ENCODE measurements at places on chromosomes 11 and 22.

- no peak for DNase-seq
Observed at GRCh38 chr22:44666207-44666585, 35.8 kb upstream of the PRR5 start.

DNA sequence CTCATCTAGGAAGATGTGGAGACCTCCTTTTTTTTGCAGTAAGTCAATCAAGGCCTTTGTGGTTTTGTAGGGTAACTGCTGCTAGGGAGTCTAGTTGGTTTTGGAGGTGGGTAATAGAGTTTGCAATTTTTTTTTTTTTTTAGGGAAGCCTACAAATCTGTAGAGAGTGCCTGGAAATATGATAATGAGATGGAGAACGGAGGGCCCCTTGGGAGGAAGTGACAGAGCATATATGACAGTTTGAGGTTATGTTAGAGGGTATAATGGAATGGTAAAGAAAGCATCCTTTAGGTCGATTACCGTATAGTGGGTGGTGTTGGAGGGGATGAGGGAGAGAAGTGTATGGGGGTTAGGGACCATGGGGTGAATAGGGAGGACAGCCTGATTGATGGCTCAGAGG lies 98.3 kb downstream of the ELP4 start:
- DNase-seq: no peak

GRCh38 chr11:74388678-74389327 lies 9.4 kb downstream of the PGM2L1 start:
- DNase-seq: peak; percentile 78

DNA sequence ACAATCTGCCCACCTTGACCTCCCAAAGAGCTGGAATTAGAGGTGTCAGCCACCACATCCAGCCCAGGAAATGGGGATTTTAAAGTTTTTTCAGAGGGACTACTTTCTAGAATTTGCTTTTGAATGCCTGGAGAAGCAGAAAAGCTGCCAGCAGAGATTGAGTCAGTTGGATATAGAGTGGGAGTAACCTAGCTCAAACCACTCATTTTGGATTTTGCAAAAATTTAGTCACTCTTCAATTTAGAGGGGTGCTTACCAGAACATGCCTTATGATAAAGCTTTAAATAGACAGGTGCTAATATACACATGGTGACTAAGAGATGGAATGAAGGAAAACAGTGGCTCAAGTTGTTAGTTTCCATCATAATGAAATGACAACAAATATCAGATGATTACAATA lies 26.5 kb upstream of the PSMA1 start:
- no peak for DNase-seq

GRCh38 chr11:75571625-75572024 lies 9.6 kb downstream of the SERPINH1 start:
- no peak for DNase-seq

GRCh38 chr11:118569670-118570069 lies 2.5 kb upstream of the ARCN1 start:
- DNase-seq: no peak

DNA sequence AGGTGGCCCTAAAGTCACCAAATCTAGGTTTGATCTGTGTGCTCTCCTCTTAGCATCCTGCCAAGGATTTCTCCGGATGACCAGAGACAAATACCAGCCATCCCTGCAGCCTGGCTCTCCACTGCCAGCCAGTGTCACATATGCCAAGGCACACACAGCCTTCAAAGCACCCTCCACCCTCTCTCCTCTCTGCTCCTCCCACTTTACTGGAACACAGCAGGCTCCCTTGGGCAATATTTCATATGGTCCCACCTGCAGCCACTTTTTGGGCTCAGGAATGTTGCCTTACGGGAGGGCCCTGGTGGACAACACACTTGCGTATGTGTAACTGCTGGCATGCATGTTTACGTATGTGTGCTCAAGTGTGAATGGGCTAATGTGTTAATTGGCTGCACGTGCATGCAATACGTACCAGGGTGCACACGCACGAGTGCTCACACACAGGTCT lies 183.9 kb downstream of the CEP164 start:
- no peak for DNase-seq

DNA sequence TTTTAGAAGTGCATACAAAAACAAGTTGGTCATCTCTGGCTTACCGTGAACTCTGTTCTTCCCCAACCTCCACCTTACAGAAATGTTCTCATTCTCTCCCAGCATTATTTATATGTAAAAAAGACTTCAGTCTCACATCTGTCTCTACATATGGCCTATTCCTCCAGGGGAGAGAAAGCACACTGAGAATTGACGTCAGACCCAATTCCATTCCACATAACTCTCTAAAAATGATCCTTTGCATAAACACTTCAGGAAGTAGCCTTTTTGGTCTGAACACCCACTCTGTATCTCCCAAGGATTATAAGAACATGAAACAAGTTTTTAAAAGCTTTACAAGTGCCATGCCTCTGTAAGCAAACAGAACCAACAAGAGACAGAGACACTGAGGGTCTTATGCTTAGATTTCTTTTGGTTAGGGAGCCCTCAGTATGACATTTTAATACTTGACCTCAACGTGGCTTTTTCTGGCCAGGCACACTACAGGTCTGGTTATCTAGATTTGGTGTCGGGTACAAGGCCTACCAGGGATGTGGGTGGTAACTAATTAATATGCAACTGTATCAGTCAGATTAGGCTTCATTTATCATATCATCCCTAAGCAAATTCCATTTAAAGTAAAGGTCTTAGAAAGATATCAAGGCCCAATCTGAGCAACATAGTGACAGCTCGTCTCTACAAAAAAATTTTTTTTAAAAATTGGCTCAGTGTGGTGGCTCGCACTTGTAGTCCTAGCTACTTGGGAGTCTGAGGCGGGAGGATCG lies 48.5 kb upstream of the PPP2R1B start:
- DNase-seq: no peak

DNA sequence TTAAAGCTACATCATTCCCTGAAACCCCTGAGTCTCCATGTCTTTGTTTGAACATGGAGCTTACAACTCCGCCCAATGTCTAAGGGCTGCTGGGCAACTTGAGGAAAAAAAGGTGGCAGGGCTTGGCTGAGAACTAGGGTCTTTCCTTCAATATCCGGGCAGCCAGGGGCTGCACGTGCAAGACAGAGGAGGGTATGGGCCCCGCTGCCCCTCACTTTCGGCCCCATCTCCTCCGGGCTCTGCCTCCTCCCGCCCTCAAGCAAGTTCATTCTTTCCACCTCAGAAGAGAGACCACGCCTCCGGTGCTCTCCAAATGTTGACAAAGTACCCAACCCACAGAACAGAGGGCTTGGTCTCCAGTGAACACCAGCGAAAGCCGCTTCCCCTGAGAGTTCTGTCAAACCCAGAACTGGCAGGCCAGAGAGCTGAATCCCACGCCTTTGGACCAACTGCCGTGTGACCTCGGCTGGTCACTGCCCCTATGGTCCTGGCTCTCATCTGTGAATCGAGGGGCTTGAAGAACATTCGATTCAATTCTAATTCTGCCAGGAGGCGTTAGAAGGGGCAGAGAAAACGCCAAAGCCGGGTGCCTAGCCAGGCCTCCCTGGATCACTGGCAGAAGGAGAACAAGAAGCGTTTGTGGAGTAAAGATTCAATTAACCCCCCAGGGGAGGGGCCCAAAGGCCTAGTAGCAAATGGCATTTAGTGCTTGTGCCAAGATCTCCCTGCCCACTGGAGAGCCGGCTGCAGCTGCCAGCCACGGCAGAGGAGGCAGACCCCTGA lies 7.3 kb downstream of the PDGFB start:
- peak; percentile 68 for DNase-seq

GRCh38 chr11:69335007-69335780 lies 41.2 kb downstream of the MYEOV start:
- no peak for DNase-seq

GRCh38 chr11:22558664-22559063 lies 67.0 kb downstream of the FANCF start:
- DNase-seq: no peak

DNA sequence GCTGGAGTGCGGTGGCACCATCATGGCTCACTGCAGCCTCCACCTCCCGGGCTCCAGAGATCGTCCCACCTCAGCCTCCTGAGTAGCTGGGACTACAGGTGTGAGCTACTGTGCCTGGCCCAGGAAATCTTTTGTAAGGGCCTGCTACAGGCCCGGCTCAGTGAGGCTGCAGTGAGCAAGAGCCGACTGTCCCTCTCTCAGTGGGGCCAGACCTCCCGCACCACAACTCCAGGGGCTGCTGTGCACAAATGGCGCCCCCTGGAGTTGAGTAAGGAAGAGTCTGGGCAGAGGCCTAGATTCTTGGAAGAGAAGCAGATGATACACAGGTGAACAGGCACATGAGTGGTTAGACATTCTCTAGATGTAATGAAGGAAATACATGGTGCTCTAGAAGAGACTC lies 7.0 kb downstream of the SERHL2 start:
- DNase-seq: peak; percentile 35

- DNase-seq: peak; percentile 48
Observed at GRCh38 chr22:29268511-29269229, 602 bp downstream of the EWSR1 start.

- peak; percentile 97 for DNase-seq
Observed at GRCh38 chr11:9759519-9760192, 95.8 kb downstream of the SWAP70 start.
